Fibroblast of skin of right biceps (primary cell): ENCODE measurements at places on chromosomes 7 and 10.

GRCh38 chr7:157475095-157475494, 138.3 kb downstream of the DNAJB6 start:
- no peak for DNase-seq

GRCh38 chr7:30191809-30192208, 57.0 kb downstream of the MTURN start:
- no peak for DNase-seq

DNA sequence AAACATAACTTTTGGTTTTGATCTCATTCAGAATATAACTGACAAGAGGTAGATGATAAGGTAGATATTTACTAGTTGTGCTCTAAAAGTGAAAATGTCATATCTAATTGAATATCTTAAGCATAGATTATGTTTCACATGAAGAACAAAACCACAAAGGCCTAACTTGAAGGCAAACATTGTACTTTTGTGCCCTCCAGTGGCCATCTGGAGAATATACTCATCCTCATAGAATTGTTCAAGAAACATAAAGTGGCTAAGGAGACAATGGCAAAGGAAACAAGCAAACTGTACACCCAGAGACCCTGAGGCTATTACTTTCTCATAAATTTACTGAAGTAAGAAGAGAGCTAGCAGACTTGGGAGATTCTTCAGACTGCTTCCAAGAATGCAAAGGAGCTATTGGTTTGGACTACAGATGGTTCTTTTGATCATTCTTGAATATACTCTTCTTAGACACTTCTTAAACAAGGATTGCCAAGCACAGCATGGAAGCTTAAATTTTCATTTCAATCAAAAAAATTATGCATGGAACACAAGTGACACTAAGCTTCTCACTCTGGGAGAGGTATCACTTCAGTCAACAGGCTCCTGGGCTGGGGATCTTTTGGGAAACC, 98.2 kb upstream of the DKK1 start:
- DNase-seq = peak; percentile 66

DNA sequence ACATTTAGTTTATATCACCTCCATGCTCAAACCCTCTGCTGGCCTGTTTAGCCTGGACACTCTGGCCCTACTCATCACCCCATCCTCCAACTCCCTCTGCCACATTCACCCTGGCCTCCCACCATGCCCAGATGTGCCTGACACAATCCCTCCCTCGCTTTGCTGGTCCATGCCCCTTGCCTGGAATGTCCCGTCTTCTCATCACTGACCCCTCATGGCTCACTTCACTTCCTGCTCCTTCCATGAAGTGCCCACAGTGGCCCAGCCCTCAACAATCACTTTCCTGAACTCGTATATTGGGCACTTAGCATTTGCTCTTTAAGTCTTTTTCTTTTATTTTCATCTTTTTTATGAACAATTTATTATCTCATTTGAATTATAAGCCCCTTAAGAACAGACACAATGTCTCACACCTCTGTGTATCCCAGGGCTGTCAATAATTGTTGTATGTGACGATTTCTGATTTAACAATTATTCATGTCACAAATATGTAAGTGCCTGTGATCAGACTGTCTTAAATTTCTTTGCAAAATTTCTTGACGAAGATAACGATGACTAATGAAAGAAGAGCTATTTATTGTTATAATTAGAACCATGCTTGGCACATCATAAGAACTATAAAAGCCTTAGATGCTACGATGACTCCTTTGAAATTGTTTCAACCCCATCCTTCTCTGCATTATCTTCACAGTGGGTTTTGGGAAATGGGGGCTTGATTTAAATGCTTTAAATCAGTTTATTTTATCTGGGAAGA, 209.9 kb upstream of the YAE1 start:
- DNase-seq = peak; percentile 83

- peak; percentile 35 for DNase-seq
Measured at GRCh38 chr7:87797798-87798403, 78.3 kb downstream of the SLC25A40 start.
